ENCODE measurements at places on chromosomes 11 and 22.

DNA sequence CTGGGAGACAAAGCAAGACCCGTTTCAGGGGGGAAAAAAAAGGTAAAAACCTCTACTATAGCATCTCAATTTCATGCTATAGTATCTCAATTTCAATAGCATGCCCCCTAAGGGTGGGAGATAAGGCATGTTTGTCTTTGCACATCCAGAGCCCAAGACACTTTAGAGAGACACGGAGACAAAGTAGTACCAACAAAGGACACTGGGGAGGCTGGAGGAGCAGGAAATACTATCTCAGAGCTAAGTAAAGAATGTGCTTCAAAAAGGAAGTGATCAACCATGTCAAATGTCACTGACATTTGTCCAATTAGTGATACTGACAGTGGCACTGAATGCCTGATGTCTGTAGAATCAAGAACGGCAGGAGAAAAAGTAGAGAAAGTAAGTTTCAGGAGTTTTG is 68.6 kb downstream of the RRAS2 start:
- DNase-seq = no peak

GRCh38 chr11:73395297-73396208 is 19.4 kb downstream of the RELT start:
- no peak for DNase-seq

- no peak for DNase-seq
Measured at GRCh38 chr11:20110908-20111669, 49.2 kb downstream of the DBX1 start.

GRCh38 chr11:35261197-35261596 is 122.2 kb downstream of the CD44 start:
- no peak for DNase-seq

DNA sequence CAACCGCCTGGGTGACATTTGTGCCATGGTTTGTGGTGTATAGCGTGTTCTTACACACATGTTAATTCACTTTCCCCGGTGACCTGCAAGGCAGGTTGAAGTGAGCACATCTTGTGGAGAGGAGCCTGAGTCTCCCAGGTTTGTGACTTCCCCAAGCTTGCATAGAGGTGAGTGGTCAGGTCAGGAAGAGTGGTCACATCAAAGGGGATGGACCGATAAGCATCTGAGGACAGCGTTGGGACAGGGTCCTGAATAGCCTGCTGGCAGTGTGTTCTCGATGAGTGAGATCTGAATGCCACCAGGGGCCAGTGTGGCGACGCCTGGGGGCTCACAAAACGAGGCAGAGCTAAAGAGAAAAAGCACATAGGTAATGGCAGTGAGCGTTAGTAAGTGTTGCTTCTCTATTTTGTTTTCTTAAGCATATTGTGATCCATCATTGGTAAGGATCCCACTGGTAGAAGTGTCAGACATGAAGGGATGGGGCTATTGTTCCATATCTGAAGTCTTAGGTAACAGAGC is 154.6 kb downstream of the GRIK4 start:
- DNase-seq = no peak

- DNase-seq = peak; percentile 32
Measured at GRCh38 chr22:23106906-23107367, 34.9 kb downstream of the RSPH14 start.

DNA sequence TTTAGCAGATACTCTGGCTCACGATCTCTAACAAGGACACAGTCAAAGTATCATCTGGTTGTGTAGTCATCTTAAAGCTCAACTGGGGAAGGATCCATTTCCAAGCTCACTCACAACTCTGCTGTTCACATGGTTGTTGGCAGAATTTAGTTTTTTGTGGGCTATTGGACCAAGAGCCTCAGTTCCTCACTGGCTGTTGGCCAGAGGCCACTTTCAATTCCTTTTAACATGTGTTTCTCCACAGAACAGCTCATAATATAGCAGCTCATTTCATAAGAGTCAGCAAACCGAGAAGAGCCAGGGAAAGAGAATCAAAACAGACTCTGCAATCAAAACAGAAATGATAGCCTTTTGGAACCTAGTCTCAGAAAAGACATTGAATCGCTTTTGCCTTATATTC is 22.6 kb downstream of the IZUMO1R start:
- DNase-seq = no peak
